ENCODE measurements at places on chromosomes 3 and 15. TPM values are rescaled to one million over a fixed set of nuclear protein-coding genes. Genes with fewer than 3 reads are reported as not detected.

DNA sequence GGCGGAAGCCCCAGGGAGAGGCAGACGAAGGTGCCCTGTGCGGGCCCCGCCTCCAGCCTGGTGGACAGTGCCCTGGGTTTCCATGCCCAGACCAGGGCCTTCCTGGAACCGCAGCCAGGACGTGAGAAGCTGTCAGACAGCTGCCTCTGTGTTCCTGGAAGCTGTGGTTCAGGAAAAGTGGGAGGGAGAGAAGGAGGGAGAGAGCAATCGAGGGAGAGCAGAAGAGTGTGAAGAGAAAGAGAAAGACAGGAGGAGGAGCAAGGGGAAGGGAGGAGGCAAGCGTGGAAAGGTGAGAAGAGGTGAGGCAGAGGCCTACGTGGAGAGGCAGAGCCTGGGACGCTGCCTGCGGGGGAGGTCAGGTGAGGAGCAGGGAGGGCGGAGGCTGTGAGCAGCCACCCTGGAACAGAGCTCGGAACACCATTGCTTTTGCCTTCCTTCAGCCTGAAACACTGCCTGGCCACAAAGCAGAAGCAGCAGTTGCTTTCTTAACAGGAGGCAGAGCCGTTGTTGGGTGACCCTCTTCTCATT, 18.6 kb downstream of the ZDHHC19 start:
- no peak overlapping the region for H3K27ac ChIP-seq
- H3K27me3 ChIP-seq, result no peaks in the 10 kb centered on the region
- no peak overlapping the region for H3K4me3 ChIP-seq
- peaks cover 11% of the 10 kb centered on the region for H3K4me1 ChIP-seq

- no peaks in the 10 kb centered on the region for H3K27me3 ChIP-seq
- H3K4me3 ChIP-seq, result peak overlapping the region; percentile 92
- no peak for DNase-seq
- H3K36me3 ChIP-seq, result no peaks in the 10 kb centered on the region
Measured at GRCh38 chr3:129605922-129606635, 397 bp downstream of the PLXND1 start.

- H3K4me3 ChIP-seq, result peak within 1 kb of the TSS; percentile 25
- H3K27ac ChIP-seq, result no peak within 1 kb of the TSS
- no peak for DNase-seq
- peaks cover 19% of the 10 kb centered on the region for H3K4me1 ChIP-seq
Measured at GRCh38 chr3:133038089-133038730, at the start of gene TMEM108. TMEM108 (plus strand) TSS chr3:133038391.

The CLDN11 gene
- total RNA-seq, result 1.9 TPM

DNA sequence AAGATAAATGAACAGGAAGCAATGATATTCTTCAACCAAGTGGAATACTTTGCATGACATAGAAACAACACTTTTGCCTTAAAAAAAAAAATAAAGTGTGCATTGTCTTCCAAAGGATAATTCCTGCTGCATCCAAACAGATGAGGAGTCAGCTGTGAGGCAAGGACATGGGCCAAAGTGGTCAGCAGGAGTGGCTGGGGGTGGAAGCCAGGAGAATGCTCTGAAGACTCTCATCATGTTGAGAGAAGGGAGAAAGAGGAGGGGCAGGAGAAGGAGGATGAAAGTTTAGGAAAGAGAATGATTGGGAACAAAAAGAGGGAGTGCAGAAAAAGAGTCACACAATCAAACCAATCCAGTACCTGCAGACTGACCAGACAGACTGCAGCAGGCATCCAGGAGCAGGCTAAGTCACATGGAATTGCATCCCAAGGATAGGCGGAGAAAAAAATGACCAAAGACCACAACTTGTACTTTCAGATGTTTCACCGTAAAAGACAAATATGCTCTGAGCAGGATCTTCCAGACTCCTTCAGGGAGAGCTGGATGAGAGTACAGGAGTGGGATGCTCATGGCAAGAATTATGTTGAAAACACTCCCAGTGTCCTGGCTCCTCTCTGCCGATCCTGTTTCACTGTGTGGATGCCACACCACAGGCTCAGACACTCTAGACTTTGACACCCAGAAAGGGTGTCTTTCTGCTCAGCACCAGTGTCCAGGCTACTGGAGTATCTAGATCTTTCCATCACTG, 11.9 kb downstream of the ABI3BP start:
- no peak overlapping the region for H3K4me3 ChIP-seq
- H3K4me1 ChIP-seq, result no peaks in the 10 kb centered on the region
- no peaks in the 10 kb centered on the region for H3K36me3 ChIP-seq

All from Panc1 (cell line).